ENCODE measurements at places on chromosomes 4 and X.

- DNase-seq, result no peak
These were observed 728.4 kb upstream of the FTHL17 start for GRCh38 chrX:31800219-31800618.

- DNase-seq, result no peak
These were observed 74.9 kb upstream of the SCML1 start for GRCh38 chrX:17662391-17662790.

- no peak for DNase-seq
These were observed at the start of gene EPGN for GRCh38 chr4:74308215-74308614. Gene EPGN, plus strand, starts transcription at chr4:74308470. Its CDS starts 64 bp downstream, at chr4:74308534.

DNA sequence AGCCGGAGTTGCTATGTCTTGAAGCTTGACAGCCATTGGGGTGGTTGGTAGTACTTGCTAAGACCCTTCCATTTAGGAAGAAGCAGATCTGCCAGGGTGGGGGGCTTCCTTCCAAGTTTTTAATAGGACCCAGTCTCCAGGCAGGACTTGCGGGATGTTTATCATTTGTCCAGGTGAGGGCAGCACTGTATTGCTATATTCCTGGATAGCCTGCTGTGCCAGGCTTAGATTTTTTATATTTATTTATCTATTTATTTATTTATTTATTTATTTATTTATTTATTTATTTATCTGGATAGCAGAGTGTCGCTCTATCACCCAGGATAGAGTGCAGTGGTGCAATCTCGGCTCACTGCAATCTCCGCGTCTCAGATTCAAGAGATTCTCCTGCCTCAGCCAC, 87.4 kb upstream of the CT45A1 start:
- DNase-seq, result no peak

GRCh38 chr4:67939195-67939594, 24.1 kb downstream of the TMPRSS11A start:
- no peak for DNase-seq

DNA sequence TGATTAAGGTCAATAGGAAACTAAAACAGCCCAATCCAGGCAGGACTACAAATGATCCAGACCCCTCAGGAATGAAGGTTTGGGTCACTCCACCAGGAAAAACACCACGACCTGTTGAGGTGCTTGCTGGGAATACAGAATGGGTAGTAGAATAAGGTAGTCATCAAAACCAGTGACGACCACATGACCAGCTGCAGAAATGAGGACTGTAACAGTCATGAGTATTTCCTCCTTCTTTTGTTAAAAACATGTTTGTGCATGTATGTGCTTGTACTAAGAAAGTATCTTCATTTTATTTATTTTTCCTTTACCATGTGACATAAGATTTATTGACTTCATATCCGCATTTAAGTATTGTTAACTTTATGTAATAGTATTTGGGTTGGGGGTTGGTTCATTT, 603.5 kb upstream of the NR3C2 start:
- DNase-seq, result no peak

Measured in esophagus muscularis mucosa (tissue), 4 donors.